Tibial artery (tissue), 4 donors: ENCODE measurements at places on chromosomes 6 and 20.

DNA sequence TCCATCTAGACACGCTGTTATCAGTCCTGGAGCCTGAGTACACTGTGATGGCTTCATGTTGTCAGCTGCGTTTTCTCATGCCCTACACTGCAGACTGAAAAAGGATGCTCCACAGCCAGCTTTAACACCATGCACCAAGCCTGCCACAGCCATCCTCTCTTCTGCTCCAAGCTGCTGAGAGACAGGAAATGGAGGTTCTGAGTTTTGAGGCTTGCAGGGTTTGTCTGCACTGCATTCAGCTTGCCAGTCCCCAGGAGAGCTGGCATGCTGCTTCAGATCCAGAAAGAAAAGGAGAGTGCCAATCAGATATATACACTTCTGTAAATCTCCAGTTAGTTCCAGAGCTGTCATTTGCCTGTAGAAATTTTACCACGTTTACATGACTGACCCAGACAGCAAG, 550.7 kb upstream of the FLRT3 start:
- DNase-seq = no peak

GRCh38 chr6:144877118-144877517, 592.0 kb downstream of the UTRN start:
- DNase-seq = no peak

DNA sequence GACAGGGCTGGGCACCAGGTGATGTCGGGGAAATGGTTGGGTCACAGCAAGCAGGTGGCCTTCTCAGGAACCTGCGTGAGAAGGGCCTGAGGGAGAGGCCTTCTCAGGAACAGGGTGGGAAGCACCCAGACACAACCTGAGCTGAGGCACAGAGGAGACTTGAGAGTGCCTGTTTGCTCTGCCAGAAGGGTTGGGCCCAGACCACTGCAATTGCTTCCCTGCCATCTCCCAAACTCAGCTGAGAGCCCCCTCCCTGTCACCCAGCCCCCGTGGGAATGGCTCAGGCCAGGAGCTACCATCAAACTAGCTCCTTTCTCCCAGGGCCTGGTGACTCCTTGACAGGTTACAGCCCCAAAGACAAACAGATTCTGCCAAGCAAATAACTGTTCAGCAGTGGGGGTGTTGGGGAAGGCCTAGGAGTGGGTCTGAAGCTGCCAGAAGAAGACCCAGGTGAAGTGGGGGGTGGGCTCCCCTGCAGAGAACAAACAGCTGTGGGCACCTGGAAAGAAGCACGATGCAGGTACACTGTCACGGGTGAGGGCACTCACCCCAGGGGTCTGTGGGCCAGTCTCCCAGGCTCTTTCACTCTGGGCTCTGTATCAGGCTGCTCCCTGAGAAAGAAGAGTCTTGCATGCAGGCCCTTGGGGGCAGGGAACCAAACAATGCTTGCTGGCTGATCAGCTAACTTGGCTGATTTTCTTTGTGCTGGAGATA, 30.4 kb upstream of the SPDEF start:
- peak; percentile 58 for DNase-seq

GRCh38 chr20:12966468-12967085, 42.2 kb upstream of the SPTLC3 start:
- DNase-seq = no peak

- DNase-seq = no peak
Measured at GRCh38 chr6:98514073-98514720, 320.2 kb upstream of the POU3F2 start.

GRCh38 chr6:501891-502601, 110.5 kb downstream of the IRF4 start:
- no peak for DNase-seq

GRCh38 chr20:17967521-17968365, 851 bp downstream of the SNX5 start:
- DNase-seq = no peak

DNA sequence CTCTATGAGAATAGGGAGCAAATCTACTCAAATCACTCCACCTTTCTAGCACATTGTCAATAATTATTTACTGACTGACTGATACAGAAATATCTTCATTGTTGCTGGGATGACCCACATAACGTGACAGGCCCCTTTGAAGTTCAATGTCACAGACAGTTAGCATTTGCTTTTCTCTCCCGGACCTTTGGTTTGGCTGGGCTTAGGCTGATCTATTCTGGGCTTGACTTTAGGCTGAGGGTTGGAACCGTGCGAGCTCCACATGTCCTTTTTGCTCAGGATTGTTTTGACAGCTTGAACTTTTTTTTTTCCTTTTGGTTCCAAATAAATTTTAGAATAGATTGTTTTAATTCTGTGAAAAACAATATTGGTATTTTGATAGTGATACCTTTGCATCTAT, 12.0 kb downstream of the ULBP3 start:
- no peak for DNase-seq

DNA sequence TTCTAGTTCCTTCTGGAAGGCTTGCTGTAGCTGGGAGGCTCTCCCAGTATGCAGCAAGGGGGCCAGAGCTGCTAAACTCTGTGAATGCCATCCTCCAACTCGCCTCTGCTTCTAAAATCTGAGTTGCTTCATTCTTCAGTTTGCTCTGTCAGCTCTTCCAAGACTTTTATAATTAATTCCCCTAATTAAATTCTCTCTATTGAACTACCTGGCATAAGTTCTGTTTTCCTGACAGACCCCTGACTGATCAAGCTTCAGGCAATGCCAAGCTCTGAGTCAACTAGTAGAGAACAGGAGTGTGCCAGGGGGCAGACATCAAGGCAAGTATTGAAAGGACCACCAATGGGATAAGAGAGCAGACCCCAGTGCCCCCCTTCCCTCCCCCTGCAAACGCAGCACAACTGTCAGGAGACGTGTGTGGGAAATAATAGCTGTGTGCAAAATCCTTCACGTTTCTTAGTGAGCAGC, 109.3 kb upstream of the TAB2 start:
- no peak for DNase-seq

DNA sequence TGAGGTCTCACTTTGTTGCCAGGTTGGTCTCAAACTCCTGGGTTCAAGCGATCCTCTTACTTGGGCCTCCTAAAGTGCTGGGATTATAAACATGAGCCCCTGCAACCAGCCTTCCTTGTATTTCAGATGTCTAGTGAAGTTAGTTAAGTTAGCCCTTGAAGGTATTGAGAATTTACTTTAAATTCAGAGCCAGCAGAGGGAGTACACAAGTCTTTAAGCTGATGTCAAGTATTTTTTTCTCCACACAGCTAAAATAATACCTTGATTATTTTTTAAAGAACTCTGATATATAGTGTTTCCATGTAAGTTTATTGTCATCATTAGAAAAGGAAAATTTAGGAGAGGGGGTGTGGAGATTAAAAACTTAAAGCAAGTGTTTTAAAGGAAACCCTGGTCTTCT, 9.8 kb downstream of the FOXO3 start:
- no peak for DNase-seq

DNA sequence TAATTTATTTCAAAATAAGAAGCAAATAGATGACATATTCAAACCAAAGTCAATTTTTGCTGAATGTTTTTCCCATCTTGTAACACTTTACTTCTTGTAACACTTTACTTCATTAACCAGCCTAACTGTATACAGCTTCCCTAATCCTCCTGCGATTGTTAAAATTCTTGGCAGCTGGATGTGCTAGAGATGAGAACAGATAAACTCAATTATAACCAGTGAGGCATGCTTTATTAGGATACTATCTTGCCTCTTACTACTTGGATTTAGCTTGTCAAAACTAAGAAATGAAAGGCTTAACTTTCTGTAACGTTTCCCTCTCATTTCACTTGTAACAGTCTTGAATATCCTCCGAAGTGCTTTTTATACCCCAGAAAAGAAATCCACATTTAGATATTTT, 94.1 kb upstream of the BMP5 start:
- no peak for DNase-seq

DNA sequence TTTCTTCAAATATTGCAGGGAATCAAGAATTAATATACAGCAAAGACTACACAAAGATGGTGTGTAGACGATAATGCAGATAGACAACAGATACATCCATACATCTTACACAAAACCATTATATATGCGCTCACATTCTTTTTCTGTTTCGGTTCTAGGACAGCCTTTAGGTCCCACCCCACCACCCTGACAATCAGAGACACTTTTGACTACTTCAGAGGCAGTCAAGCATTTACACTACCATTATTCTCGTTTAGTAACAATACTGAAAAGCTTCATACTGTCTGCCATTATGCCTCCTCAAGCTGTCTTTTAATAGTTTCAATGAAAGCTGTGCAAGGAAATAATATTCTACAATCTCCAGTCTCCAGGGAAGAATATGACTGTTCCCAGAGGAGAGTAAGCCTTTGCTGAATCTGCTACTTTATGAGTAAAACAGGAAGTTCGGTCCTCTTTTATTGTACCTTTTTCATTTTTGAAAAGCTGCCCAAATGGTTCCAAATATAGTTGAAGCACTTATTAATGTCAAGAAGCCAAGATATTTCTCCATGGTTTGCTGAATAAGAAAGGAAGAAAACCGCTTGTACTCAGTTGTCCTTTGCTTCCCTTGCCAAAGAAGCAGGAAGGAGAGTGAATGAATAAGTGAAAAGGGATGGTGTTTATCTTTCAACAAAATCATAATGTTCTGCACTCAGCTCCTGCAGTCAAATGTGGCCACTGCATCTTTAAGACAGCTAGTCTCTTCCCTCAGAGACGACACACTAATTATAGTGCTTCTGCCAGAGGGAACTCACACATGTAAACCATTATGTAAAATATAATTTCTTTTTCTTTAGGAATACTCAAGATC, 468.3 kb downstream of the CDC5L start:
- DNase-seq = no peak

- DNase-seq = no peak
Measured at GRCh38 chr20:54090230-54091119, 20.1 kb upstream of the BCAS1 start.

GRCh38 chr20:50969435-50969834, 10.8 kb downstream of the MOCS3 start:
- no peak for DNase-seq

DNA sequence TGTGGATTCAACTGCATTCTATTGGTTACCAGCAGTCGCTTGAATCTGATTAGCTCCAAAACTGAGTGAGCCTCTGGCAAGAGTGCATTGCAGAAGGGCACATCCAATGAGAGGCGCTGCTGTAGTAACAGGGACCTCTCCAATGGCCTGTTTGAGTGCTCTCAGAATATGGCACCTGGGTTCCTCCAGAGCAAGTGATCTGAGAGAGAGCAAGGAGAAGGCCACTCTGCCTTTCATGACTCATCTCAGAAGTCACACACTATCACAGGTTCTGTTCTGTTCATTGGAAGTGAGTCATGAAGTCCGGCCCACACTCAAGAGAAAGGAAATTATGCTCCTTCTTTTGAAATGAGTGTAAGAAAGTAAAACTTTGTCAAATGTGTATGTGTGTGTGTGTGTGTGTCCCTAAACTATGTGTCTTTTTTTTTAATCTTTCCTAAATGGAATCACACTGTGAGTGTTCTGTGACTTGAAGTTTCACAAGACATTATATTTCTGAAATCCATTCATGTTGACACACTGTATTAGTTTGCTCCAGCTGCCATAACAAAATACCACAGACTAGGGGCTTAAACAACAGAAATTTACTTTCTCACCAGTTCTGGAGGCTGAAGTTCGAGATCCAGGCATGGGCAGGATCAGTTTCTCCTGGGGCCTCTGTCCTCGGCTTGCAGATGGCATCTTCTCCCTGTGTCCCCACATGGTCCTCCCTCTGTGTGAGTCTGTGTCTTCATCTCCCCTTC, 138.3 kb upstream of the CDYL start:
- DNase-seq = no peak

GRCh38 chr6:76422511-76423213, 350.2 kb upstream of the IMPG1 start:
- no peak for DNase-seq

- DNase-seq = no peak
Measured at GRCh38 chr6:17061097-17061496, 40.8 kb upstream of the STMND1 start.

DNA sequence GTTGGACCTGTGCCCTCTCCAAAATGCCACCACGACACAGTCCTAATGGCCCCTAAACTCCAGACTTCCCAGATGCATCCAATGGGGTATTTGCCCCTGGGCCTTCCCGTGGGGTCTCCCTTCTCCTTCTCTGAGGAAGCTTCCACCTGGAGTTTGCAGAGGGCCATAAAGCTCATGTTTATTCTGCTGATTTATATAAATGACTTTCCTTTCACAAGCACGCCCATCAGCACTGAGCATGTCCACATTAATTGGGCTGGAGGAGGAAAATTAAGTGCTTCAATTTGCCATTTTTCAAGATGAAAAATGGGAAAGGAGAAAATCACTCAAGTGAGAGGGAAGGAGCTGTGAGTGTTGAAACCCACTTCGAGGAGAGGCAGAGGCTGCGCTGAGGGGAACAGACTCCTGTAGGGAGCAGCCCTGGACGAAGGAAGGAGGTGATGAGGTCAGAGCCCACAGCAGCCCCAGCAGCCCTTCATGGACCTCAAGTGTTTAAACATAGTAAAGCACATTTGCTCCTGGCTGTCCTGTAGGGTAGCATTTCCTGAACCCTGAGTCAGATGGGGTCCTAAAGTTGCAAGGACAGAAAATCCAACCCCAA, 434.9 kb upstream of the SULF2 start:
- no peak for DNase-seq

DNA sequence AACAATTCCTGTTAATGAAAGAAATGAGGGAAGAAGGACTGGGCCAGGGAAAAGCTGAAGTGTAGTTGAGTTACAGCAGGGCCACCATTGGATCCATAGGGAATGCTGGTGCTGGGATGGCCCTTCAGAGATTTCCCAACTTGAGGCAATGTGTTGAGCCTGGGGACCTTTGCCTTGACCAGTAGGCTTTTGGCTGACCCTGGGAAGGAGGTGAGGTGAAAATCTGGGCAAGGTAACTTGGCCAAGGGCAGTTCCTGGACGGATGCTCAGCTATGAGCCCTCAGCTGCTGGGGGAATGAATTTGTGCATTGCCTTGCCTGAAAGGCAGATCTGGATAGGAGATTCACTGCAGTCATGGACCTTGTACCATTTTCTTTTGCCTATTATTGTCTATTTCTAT, 20.4 kb downstream of the UTRN start:
- no peak for DNase-seq

DNA sequence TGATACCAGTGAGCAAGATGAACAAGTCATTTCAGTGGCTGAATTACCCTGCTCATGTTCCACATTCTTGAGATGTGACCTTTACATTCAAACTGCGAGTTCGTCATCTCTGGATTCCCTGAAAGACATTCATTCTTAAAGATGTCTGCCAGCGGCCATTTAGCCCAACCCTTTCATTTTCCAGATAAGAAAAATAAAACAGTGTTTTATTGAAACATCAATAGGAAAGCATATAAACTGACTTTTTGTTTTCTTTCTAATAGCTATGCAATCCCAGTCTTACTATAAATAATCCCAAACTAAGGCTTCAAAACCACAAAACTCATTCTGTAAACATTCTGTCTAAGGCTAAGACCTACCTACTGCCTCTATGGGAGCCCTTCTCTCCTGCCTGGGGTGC, 134.0 kb downstream of the SAMD5 start:
- DNase-seq = no peak

DNA sequence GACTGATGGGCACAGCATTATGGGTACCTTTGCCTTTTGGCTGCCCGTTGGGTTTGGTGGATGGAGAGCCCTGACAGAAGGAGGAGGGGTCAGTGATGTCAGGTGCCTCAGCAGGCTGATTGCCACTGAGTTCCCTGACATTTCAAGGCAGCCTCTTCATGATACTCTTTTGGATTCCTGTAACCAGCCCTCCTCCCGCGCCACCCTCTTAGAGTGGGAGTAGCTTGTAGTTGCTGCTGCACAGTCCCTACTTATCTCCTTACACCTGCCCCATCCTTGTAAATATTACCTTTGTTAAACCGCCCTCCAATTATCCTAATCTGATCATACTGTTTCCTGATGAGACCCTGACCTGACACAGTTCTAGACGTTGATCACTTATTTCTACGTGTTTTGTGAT, 140.0 kb downstream of the CFAP61 start:
- DNase-seq = no peak

- DNase-seq = no peak
Measured at GRCh38 chr6:137647762-137648447, 153.7 kb upstream of the OLIG3 start.
